AG04450 (cell line): ENCODE measurements at places on chromosomes 16 and 17.

DNA sequence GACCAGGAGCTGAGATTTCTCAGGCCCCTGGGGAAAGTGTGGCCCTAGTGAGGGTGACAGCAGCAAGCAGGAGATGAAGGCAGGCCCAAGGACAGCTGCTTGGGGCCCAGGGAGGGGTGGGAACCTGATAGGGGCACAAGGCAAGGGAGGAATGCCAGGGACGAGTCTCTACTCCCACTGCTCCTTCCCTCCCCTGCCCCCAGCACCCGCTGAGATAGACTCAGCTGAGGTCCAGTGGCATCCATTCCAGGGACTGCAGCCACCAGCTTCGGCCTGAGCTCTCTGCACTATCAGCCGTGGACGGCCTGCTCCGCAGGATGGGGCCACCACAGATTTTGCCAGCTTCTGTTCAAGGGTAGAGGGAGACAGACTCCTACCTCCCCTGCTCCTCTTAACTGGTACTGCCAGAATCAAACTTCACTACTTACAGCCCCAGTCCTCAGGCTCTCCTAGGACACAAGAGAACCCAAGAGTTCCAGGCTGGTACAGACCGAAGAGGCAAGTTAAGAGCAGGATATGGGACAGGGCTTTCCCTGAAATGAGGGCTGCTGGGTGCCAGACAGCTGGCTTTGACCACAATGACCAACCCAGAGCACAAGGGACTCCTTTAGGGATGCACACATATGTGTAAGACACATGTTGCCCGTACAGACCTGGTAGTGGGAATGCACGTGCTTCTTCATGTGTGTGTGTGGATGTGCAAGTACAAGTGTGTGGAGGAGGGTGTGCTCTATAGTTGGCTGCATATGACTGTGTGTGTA lies 5.5 kb downstream of the CACNB1 start:
- DNase-seq = no peak

- DNase-seq = no peak
Observed at GRCh38 chr17:79280866-79281572, 206.4 kb downstream of the ENGASE start.

DNA sequence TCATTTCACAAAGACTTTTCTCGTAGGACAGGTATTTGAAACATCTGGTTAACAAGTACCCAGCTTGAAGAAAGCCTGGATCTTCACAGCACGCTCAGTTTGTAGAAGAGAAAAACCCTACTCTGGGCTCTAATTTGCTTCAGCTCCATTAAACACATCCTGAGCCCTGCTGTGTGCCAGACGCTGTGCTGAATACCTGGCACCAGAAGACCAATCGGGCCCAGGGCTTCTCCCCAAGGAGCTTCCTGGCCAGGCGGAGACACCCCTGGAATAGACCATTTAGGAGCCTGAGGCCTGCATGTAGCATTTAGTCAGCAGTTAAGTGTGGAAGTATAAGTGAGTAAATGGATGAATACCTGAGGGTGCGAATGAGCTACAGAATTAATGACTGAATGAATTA lies 8.9 kb upstream of the ABAT start:
- no peak for DNase-seq

- no peak for DNase-seq
Observed at GRCh38 chr17:72517413-72518158, 396.8 kb downstream of the SOX9 start.

GRCh38 chr17:17537311-17538099 lies 41.3 kb upstream of the RASD1 start:
- no peak for DNase-seq

DNA sequence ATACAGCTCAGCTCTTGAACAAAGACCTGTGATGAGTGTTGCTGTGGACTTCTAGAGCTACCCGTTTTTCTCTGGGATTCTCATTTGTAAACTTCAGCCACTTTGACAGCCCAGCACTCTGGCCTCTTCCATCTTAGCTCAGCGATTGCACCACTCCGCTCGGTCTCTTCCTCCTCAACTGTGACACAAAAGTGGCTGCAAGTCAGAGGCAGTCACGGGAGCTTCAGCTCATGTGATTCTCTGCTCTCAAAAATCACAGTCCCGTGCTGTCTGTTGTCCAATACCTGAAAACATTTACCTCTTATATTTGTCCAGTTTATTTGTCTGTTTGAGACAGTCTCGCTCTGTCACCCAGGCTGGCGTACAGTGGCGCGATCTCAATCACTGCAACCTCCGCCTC lies 75.7 kb upstream of the DNAH17 start:
- no peak for DNase-seq
